Natural killer cell (primary cell): ENCODE measurements at places on chromosomes 7 and 10.
A peak's percentile ranks its signal among the peaks of the same experiment; 100 is the strongest.

GRCh38 chr7:39430909-39431641, 135.1 kb upstream of the YAE1 start:
- no peak for DNase-seq

DNA sequence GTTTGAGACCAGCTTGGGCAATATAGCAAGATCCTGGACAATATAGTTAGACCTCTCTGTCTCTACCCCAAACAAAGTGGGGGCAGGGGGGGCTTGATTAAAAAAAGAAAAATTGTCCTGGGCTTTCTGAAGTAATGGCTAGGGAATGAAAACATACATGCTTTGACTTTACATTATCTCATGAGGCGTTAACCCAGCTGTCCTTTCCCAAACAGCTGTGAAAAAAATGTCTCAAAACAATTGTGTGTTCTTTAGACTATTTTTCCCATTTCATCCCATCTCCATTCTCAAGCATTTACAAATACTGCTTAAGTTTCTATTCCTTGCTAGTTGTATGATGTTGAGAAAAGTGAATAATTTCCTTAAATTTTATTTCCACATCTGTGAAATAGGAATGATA, 27.0 kb upstream of the CDK13 start:
- DNase-seq: no peak

DNA sequence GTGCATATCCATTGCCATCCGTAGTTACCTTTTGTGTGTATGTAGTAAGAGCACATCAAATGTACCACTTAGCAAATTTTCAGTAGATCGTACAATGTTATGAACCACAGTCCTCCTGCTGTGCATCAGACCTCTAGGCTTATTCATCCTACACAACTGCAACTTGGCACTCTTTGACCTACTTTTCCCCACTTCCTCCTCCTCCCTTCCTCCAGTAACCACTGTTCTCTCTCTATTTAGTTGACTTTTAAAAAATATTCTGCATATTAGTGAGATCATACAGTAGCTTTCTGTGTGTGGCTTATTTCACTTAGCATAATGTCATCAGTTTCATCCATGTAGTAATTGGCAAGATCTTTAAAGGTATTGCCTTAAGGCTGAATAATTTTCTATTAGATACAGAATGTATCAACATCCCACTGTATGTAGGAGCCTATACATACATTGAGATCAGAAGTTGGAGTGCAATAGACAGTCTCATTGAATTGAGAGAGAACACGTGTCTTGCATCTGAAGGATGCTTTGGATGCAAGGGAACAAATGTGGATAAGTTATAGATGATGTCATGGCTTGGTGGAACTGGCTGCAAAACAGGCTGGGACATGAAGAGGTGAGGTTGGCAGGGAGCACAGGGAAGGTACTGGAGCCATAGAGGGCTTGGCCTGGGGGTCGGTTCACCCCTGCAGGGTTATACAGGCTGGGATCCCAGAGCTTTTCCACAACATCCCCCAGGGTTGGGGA, 83.0 kb upstream of the FAM180A start:
- peak; percentile 40 for DNase-seq

DNA sequence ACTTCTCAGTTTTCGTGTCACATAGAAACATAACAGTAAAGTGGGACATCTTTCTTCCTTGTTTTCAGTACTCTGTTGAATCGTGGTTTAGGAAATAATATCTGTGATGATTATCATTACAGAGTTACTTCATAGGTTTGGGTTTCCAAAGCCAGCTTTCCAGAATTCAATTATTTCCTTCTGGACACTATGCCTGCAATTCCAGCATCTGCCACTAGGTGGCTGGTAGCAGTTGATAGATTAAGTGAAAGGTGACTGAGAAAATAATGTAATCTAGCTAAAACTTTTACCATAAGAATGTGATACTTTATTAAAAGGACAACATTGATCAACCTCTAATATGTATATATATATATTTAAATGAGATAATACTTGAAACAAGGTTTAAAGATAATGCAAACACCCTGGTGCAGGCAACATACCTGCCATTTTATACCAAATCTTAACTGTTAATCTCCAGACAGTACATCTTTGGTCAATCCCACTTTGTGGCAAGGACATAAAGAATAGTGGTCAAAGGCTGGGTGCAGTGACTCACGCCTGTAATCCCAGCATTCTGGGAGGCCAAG, 102.6 kb downstream of the SH3PXD2A start:
- no peak for DNase-seq

DNA sequence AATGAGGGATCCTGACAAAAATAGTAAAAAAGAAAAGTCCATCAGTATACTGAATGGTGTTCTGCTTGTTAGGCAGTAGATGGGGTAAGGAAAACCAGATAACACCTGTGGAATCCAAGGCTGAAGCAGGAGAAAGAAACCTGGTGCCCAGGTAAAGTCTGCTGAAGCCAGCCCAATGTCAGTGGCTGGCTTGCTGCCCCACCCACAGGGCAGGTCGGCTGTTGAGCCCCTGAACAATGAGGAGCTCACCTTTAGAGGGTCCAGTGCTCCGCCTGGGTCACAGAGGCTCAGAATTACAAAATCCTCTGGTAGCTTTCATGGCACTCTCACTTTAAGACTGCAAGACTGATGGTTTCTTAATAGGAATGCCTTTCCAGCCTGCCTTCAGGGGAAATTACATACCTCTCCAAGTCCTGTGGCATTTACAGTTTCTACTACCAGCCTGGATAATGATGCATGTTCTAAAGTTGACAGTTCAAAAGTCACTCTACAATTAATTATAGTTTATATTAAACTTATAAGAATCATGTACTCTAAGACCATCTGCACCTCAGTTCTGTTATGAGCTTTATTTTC, 23.8 kb downstream of the DHX32 start:
- DNase-seq: no peak

GRCh38 chr7:158588878-158589442, 1.3 kb upstream of the PTPRN2 start:
- no peak for DNase-seq

GRCh38 chr7:116912269-116912909, 40.9 kb upstream of the ST7 start:
- DNase-seq: no peak

DNA sequence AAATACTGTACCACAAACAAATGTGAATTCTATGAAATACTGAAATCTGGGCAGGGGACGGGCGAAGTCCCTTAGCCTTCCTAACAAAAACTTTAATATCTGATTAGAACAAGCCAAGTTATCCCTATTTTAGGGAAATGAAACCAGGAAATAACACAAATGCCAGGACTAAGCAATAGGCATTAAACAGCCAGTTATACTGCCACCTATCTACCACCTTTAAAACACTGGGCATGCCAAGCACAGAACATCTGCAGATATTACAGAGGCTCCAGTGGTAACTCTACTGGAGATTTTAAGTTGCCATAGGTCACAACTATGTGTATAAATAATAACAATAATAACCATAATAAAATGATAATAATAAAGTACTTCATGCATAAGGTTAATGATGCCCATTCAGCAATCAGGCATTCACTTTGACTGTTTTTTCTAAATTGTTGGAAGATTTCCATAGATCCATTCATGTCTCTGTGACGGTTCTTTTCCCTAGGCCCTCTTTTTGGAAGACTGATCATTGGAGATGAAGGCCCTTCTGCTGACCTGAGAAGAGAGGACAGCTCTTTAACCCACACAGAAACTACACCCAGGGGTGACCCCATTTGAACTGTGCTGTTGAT, 195.7 kb downstream of the CACNA2D1 start:
- no peak for DNase-seq

DNA sequence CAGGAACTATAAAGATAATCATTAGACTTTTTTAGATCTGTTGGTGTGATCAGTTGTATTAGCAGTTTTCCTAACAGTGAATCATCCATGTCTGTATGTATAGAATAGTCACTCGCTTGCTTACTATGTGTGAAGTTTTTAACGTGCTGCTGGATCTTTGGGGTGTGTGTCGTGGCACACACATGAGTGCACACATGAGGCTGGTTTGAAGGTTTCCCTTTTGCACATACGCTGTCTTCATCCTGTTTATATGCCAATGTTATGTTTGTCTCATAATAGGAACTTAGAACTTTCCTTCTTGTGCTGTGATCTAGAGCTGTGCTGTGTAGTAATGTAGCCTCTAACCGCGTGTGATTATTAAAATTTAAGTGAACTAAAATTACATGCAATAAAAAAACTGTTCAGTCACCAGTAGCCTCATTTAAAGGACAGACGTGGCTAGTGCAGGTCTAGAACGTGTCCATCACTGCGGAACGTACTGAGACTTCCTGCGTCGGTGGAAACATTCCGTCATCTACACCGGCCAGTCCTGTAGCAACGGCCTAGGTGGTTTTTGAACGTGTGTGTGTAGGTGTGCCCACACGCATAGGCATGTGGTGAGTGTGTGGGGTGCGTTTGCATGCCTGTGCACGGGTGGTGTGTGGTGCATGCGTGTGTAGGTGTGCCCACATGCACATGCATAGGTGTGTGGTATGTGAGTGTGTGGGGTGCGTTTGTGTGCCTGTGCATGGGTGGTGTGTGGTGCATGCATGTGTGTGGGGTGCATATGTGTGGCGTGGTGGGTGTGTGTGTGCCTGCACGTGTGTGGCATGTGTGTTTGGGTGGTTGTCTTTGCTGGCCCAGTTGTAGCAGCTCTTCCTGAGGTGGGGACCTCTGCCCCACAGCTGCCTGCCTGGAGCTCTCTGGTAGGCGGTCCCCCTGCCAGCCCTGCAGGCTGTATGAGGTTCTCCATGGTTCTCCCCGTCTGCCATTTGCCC, 56.6 kb downstream of the INPP5A start:
- no peak for DNase-seq

DNA sequence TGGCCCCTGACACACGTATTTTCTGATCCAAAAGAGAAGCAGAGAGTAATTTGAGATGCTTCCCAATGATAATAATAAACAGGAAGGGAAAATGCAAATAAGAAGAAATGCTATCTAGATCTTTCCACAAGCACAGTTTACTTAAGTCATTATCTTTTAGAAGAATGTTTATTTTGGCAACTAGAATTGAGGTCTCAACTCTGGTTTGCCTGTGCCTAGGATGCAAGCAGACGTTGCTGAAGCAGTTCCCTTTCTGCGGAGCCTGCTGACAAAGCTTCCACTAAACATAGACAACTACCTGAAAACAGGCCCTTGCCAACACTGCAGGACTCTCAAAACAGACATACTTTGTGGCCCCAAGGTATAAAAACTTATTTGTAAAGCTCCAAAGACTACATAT, 315.8 kb upstream of the POM121L12 start:
- DNase-seq: no peak

DNA sequence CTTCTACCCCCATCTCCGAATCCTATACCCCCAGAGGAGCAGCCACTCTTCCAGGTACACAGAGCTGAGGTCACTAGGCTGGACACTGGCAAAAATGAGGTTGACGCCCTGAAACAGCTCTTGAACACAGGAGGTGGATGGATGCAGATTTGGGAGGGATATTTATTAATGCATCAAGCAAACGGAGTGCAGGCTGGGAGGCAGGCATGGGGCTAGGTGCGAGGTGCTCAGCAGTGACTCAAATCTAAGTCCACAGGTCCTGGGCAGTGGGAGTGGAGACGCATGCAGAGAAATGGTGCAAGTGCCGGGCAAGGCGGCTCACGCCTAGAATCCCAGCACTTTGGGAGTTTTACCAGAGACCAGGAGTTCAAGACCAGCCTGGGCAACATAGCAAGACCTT, 11.0 kb downstream of the GUSB start:
- no peak for DNase-seq

- no peak for DNase-seq
Observed at GRCh38 chr7:41679566-41679965, 23.3 kb downstream of the INHBA start.

- no peak for DNase-seq
Observed at GRCh38 chr7:148159331-148159730, 431.2 kb upstream of the C7orf33 start.

GRCh38 chr10:114974625-114975024, 36.6 kb downstream of the TRUB1 start:
- DNase-seq: no peak

- DNase-seq: no peak
Observed at GRCh38 chr10:130559547-130559880, 423.3 kb downstream of the GLRX3 start.

DNA sequence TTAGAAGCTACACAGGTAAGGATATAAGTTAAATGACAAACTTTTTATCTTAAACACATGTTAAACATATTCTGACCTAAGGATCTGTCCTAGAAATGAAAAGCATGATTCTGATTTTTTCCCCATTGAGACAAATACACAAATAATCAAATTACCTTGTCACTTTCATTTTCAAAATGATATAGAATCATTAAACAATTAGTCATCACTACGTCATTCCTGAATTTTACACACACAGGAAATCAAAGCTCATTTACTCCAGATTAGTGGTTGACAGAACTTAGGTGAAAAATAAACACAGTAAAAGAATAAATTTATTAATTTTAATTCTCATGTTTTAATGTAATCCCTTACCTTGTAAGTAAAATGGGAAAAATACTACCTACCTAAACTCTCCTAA, 89.0 kb downstream of the AASS start:
- DNase-seq: no peak

DNA sequence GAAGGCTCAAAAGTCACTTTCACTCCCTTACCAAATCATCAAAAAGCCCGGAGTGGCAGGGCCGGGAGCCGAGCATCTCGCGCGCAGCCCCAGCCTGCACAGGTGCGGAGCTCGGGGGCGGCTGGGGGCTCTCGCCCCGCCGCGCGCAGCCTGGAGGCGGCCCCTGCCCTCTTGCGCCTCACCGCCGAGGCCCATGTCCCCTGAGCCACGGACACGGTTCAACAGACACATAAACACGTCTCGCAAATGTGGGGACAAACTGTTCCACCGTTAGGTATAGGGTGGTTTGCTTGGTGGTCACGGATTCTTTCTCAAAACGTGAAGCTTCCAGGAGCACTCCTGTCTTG, 700 bp downstream of the GSAP start:
- peak; percentile 36 for DNase-seq

DNA sequence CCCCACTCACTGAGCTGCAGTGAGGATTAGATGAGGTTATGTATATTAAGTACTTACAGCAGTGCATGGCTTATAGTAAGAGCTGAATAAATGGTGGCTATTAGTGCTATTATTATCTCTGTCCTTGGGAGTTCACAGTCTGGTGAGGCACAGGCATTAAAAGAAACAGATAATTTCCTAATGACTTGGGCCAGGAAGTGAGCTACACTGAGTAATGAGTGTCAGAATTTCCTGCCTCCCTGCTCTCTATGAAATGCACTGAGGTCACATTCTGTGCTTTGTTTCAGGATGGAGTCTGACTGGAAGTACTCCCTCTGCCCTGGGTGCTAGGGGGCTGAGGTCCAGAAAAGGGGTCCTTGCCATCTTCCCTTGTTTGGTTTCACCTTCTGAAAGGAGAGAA, 48.7 kb upstream of the LOXL4 start:
- DNase-seq: no peak

DNA sequence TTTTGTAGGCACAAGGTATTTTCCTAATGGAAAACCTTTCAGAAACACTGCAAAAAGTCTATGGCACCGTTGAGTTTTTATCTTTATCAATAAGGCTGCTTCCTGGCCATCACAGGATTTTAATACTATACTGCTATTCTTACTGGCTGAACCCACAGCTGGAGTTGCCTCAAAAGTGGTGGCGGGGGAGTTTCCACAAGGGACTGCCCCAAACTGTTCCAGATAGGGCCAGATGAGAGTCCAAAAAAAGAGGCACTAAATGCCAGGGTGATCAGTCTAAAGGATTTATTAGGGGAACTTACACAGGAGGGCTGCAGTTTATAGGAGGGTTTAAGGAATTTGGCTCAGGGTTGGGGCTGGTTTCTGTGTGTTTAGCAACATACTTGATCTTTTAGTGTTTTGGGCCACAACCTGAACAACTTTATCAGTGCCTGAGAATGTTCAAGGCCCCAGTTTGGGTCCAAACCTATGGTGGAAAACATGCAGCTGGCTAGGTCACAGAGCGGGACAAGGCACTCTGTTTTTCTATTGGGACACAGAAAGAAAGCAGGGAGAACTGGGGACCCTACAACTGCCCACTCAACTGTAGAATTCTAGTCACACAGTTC, 41.4 kb downstream of the STAM start:
- DNase-seq: peak; percentile 56
